ENCODE measurements at places on chromosomes 13 and 19.

GRCh38 chr13:21362741-21363140 lies 96.4 kb downstream of the ZDHHC20 start:
- DNase-seq: no peak

GRCh38 chr13:68056816-68057710 lies 826.9 kb upstream of the PCDH9 start:
- no peak for DNase-seq

- no peak for DNase-seq
Observed at GRCh38 chr19:6030214-6030507, 52.2 kb upstream of the RANBP3 start.

- DNase-seq: no peak
Observed at GRCh38 chr19:41620171-41620570, 6.7 kb downstream of the CEACAM4 start.

GRCh38 chr13:110263888-110264287 lies 43.1 kb downstream of the COL4A1 start:
- DNase-seq: no peak

All from GM19239 (cell line).